ENCODE measurements at places on chromosomes 6 and 20. TPM values are rescaled to one million over a fixed set of nuclear protein-coding genes. Genes with fewer than 3 reads are reported as not detected.

HCRTR2 gene
- not detected for total RNA-seq

- H3K4me3 ChIP-seq: no peak overlapping the region
- H3K27ac ChIP-seq: no peak overlapping the region
- DNase-seq: no peak
- no peaks in the 10 kb centered on the region for H3K36me3 ChIP-seq
Measured at GRCh38 chr6:132405143-132405915, 4.1 kb upstream of the MOXD1 start.

DNA sequence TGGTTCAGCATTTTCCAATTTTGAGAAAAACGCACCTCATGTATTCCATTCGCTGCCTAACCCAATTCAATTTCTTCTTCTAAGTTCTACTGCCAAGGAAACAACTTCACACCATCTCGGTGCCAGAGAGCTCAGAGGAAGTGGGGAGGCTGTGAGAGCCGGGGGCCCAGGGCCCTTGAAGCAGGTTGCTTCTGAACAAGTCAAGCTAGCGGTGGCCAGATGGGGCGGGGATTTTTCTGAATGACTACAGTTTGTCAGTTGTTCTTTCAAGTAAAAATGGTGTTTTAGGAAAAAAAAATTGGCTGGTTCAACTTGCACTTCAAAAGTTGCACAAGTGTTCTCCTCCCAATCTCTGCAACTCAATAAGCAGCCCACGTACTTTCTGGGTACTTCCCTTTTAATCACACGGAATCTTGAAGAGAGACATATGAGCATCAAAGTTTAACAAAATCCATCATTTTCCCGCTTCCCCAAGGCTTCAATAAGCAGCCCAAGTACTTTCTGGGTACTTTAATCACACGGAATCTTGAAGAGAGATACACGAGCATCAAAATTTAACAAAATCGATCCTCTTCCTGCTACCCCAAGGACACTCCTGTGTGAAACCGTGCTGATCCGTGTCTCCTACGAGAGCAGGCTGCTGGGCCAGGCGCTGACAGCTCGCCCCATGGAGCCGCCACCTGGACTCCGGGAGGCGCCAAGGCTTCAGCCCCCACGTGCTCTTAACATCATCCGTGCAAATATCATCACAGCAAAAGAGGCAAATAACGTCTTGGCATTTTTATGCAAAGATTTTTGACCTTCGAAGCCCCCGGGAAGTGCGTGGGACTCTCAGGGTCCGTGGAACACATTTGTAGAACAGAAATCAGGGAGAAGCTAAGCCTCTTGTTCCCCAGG, 186.7 kb upstream of the PDE10A start:
- H3K4me3 ChIP-seq: no peak overlapping the region
- H3K27ac ChIP-seq: no peak overlapping the region
- H3K27me3 ChIP-seq: peaks cover 66% of the 10 kb centered on the region
- H3K4me1 ChIP-seq: no peaks in the 10 kb centered on the region

GRCh38 chr6:155248008-155249001, 15.5 kb upstream of the CLDN20 start:
- peak; percentile 43 for DNase-seq
- peaks cover 8% of the 10 kb centered on the region for H3K4me1 ChIP-seq
- no peaks in the 10 kb centered on the region for H3K27me3 ChIP-seq
- peaks cover 43% of the 10 kb centered on the region for H3K36me3 ChIP-seq
- H3K4me3 ChIP-seq: no peak overlapping the region

DNA sequence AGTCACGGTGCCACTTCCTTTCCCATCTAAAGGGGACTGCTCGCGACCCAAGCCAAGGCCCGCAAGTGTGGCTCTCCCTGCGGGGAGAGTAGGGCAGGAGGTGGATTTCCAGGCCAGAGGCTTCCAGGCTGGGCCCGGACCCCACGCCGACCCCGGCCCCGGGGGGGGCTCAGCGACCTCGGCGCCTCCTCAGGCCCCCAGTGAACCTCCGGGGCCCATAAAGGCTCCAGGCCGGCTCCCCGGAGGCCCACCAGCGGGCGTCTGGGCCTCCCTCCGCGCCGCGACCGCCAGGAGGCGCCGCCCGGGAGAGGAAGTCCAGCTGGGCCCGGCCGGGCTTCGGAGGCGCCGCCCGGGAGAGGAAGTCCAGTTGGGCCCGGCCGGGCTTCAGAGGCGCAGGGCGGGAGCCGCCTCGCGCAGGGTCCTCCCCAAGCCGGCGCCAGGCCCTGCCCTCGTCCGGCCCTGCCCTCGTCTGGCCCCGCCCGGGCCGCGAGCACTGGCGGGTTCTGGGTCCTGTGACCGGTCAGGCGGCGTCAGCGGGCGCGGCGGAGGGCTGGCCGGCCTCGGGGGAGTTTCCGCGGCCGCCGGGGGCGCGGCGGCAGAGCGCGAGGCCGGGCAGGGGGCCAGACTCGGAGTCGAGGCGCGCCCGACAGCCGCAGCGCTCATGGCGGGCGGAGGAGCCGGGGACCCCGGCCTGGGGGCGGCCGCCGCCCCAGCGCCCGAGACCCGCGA, at the start of gene RAB32:
RAB32 (plus strand) TSS at position 623 of the 729 bp plus-strand sequence; CDS start at position 662, 39 bp downstream.
- no peaks in the 10 kb centered on the region for H3K27me3 ChIP-seq
- H3K27ac ChIP-seq: peak within 1 kb of the TSS; percentile 89
- peak within 1 kb of the TSS; percentile 90 for H3K4me3 ChIP-seq
- peaks cover 30% of the 10 kb centered on the region for H3K4me1 ChIP-seq
- H3K36me3 ChIP-seq: no peaks in the 10 kb centered on the region
- peak; percentile 89 for DNase-seq

CTCFL gene
- not detected for total RNA-seq

GRCh38 chr6:36944650-36945049, 9.9 kb upstream of the PI16 start:
- no peak overlapping the region for H3K4me3 ChIP-seq
- DNase-seq: no peak
- no peaks in the 10 kb centered on the region for H3K36me3 ChIP-seq
- H3K4me1 ChIP-seq: no peaks in the 10 kb centered on the region

GRCh38 chr6:1328129-1328800, 16.4 kb downstream of the FOXQ1 start:
- H3K4me1 ChIP-seq: peaks cover 53% of the 10 kb centered on the region
- no peaks in the 10 kb centered on the region for H3K36me3 ChIP-seq
- H3K27me3 ChIP-seq: no peaks in the 10 kb centered on the region
- no peak overlapping the region for H3K27ac ChIP-seq
- no peak for DNase-seq

HLA-DPB1 gene
- total RNA-seq: not detected

ESR1 gene
- total RNA-seq: not detected

- H3K36me3 ChIP-seq: peaks cover 56% of the 10 kb centered on the region
- no peaks in the 10 kb centered on the region for H3K27me3 ChIP-seq
- no peak overlapping the region for H3K4me3 ChIP-seq
- H3K27ac ChIP-seq: no peak overlapping the region
Measured at GRCh38 chr20:13756551-13756950, 28.2 kb downstream of the ESF1 start.

GRCh38 chr6:134724771-134725340, 225.0 kb downstream of the ALDH8A1 start:
- H3K27me3 ChIP-seq: no peaks in the 10 kb centered on the region
- no peak overlapping the region for H3K4me3 ChIP-seq
- no peaks in the 10 kb centered on the region for H3K4me1 ChIP-seq
- no peak overlapping the region for H3K27ac ChIP-seq
- no peaks in the 10 kb centered on the region for H3K36me3 ChIP-seq
- DNase-seq: no peak

ZSCAN16 gene
- total RNA-seq: 13.4 TPM

DNA sequence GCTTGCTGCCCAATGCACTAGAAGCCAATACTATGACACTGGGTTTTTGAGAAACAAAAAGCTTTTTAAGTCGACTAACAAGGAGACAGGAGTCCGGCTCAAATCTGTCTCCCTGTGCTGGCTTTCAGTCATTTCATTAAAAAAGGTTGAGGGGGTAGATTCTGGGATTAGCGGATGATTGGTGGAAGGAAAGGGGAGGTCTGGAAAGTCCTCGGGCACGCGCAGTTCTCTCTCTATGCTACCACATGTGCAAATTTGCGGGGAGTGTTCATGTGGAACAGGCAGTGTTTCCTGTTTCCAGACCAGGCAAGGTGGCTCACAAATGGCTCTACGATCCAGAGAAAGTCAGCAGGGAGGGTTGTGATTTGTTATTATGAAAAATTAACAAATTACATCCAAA, 89.1 kb upstream of the TOX2 start:
- peaks cover 14% of the 10 kb centered on the region for H3K27me3 ChIP-seq
- no peak overlapping the region for H3K4me3 ChIP-seq
- no peak for DNase-seq
- no peaks in the 10 kb centered on the region for H3K4me1 ChIP-seq
- no peaks in the 10 kb centered on the region for H3K36me3 ChIP-seq
- H3K27ac ChIP-seq: no peak overlapping the region

GRCh38 chr6:75494290-75494689, 690 bp upstream of the FILIP1 start:
- no peak for DNase-seq
- no peak overlapping the region for H3K27ac ChIP-seq
- H3K4me1 ChIP-seq: no peaks in the 10 kb centered on the region
- no peak overlapping the region for H3K4me3 ChIP-seq
- no peaks in the 10 kb centered on the region for H3K36me3 ChIP-seq
- H3K27me3 ChIP-seq: peaks cover 3% of the 10 kb centered on the region

- no peaks in the 10 kb centered on the region for H3K27me3 ChIP-seq
- H3K4me1 ChIP-seq: peaks cover 58% of the 10 kb centered on the region
- H3K4me3 ChIP-seq: no peak overlapping the region
- no peak overlapping the region for H3K27ac ChIP-seq
- peak; percentile 69 for DNase-seq
Measured at GRCh38 chr20:57429580-57430200, 38.5 kb downstream of the RBM38 start.

GRCh38 chr20:11255860-11256259, 582.1 kb upstream of the JAG1 start:
- no peaks in the 10 kb centered on the region for H3K27me3 ChIP-seq
- no peak overlapping the region for H3K4me3 ChIP-seq
- H3K4me1 ChIP-seq: no peaks in the 10 kb centered on the region
- no peaks in the 10 kb centered on the region for H3K36me3 ChIP-seq
